ENCODE measurements at places on chromosomes 16 and 17. TPM values are rescaled to one million over a fixed set of nuclear protein-coding genes. Genes with fewer than 3 reads are reported as not detected.
A peak's percentile ranks its signal among the peaks of the same experiment; 100 is the strongest.

- H3K27me3 ChIP-seq: no peaks in the 10 kb centered on the region
- H3K36me3 ChIP-seq: no peaks in the 10 kb centered on the region
- DNase-seq: no peak
- no peak overlapping the region for H3K27ac ChIP-seq
- H3K4me3 ChIP-seq: no peak overlapping the region
Measured at GRCh38 chr17:13202835-13203234, 185.0 kb upstream of the ELAC2 start.

DNA sequence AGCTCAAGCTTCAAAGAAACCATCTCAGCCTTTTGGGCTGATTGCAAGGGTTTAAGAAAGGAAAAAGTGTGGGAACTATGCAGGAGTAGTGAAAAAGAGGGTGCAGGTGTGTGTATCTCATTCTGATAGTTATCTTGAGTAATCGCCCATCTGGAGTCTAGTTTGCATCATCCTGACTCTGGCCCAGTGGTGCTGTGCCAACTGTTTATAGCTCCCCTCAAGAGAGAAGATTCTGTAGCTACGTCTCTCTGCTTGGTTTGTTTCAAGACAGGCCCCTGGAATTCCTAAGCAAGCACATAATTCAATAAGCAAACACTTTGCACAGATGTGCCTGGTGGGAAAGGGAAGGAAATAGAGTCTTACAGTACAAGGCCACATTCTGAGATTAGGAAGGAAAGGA lies 144.4 kb downstream of the HAPSTR1 start:
- DNase-seq: no peak
- no peak overlapping the region for H3K4me3 ChIP-seq
- H3K4me1 ChIP-seq: no peaks in the 10 kb centered on the region

- no peak overlapping the region for H3K4me3 ChIP-seq
- no peaks in the 10 kb centered on the region for H3K27me3 ChIP-seq
- DNase-seq: no peak
- H3K4me1 ChIP-seq: no peaks in the 10 kb centered on the region
Measured at GRCh38 chr17:34567691-34568465, 11.5 kb upstream of the TMEM132E start.

DNA sequence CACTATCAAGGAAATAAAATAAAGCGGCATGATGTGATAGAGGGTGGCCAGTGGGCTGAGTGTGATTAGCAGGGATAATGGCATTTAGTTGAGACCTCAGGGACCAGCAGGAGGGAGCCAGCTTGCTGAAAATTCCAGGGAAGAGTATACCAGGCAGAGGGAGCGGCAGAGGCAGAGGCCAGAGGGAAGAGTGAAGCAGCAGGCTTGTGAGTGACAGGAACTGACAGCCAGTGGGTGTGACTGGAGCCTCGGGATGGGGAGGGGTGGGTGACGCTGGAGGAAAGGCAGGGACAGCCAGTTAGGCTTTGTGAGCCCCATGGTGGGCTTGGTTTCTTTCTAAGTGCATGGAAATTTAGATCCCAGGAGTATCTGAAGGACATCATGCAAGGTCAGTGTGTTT lies 209.7 kb upstream of the CACNG3 start:
- no peak for DNase-seq
- no peak overlapping the region for H3K27ac ChIP-seq
- H3K36me3 ChIP-seq: no peaks in the 10 kb centered on the region
- no peaks in the 10 kb centered on the region for H3K4me1 ChIP-seq
- no peaks in the 10 kb centered on the region for H3K27me3 ChIP-seq

- no peaks in the 10 kb centered on the region for H3K36me3 ChIP-seq
- no peak for DNase-seq
- H3K27ac ChIP-seq: no peak overlapping the region
- H3K27me3 ChIP-seq: no peaks in the 10 kb centered on the region
Measured at GRCh38 chr17:8359769-8360168, 16.7 kb downstream of the KRABD2 start.

GRCh38 chr17:35891269-35891668 lies 11.1 kb upstream of the CCL5 start:
- no peak overlapping the region for H3K27ac ChIP-seq
- no peaks in the 10 kb centered on the region for H3K27me3 ChIP-seq
- no peaks in the 10 kb centered on the region for H3K36me3 ChIP-seq

DNA sequence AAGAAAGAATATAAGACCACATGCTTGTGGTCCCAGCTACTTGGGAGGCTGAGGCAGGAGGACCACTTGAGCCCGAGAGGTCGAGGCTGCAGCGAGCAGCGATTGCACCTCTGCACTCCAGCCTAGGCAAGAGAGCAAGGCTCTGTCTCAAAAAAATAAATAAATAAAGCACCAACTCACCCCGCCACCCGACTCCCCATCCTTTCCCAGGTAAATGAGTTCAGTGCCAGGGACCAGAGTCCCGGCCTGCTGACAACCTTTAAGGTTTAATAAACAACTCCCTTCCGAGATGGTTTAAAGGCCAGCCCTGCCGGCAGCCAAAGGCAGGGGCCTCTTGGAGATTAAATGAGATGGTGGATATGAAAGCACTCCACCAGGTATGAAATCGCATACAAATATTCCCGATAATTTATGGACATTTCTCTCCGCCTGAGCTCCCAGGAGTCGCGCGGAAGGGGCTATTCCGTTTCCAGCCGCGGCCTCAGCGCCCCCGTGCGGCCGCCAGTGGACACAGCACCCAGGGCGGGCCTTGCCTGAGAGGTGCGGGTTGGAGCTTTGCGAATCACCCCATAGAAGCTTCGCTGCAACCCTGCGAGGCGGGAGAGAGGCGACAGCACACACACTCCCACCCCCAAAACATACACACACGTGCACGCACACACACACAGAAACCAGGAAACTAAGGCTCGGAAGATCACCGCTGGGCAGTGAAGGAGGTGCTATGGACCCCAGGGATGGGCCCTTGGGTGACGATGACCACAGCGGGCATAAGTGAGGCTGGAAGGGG lies 4.0 kb upstream of the RPL38 start:
- peaks cover 1% of the 10 kb centered on the region for H3K27me3 ChIP-seq
- DNase-seq: peak; percentile 82
- no peak overlapping the region for H3K27ac ChIP-seq
- H3K4me3 ChIP-seq: no peak overlapping the region

DNA sequence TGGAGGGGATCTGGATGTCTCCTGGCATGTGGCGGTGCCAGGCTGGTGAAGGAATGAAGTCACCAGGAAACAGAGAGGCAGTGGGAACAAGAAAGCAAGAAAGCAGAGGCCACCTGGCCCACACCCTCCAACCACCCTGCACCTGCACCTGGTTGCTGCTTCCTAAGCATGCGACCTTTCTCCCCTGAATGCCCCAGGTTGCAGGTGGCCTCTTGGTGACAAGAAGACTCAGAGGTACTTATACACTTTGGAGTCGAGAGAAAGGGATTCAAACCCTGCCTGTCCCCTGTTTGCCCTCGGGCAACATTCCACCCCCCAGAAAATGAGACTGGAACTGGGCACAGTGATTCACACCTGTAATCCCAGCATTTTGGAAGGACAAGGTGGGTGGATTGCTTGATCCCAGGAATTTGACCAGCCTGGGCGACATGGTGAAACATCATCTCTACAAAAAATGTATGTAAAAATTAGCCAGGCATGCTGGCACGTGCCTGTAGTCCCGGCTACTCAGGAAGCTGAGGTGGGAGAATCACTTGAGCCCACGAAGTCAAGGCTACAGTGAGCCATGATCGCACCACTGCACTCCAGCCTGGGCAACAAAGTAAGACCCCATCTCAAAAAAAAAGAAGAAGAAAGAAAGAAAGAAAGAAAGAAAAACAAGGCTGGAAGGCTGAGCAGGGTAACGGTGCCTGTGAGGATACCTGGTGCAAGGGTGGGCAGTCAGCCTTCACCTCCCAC lies 34.6 kb upstream of the TNRC6C start:
- DNase-seq: no peak
- no peak overlapping the region for H3K4me3 ChIP-seq
- H3K27me3 ChIP-seq: no peaks in the 10 kb centered on the region
- no peaks in the 10 kb centered on the region for H3K4me1 ChIP-seq

DNA sequence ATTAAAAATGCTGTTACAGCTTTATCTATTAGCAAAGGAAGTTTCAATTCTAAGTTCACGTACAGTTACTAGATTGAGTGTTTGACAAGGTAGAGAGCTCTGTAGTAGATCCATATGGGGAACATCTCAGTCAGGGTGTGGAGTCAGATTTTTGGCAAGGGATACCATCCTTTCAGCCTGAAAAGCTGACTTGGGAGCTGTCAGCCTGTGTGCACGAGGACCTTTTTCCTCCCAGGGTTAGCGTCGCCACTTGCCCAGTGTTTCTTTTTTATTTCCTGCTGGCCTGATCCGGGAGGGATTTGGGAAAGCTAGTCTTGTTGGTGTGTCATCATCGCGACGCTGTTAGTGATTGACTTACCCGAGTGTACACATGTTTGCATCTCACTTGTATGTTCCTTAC lies 29.5 kb downstream of the WWOX start:
- no peak for DNase-seq
- no peak overlapping the region for H3K4me3 ChIP-seq
- H3K27me3 ChIP-seq: no peaks in the 10 kb centered on the region
- H3K36me3 ChIP-seq: no peaks in the 10 kb centered on the region

DNA sequence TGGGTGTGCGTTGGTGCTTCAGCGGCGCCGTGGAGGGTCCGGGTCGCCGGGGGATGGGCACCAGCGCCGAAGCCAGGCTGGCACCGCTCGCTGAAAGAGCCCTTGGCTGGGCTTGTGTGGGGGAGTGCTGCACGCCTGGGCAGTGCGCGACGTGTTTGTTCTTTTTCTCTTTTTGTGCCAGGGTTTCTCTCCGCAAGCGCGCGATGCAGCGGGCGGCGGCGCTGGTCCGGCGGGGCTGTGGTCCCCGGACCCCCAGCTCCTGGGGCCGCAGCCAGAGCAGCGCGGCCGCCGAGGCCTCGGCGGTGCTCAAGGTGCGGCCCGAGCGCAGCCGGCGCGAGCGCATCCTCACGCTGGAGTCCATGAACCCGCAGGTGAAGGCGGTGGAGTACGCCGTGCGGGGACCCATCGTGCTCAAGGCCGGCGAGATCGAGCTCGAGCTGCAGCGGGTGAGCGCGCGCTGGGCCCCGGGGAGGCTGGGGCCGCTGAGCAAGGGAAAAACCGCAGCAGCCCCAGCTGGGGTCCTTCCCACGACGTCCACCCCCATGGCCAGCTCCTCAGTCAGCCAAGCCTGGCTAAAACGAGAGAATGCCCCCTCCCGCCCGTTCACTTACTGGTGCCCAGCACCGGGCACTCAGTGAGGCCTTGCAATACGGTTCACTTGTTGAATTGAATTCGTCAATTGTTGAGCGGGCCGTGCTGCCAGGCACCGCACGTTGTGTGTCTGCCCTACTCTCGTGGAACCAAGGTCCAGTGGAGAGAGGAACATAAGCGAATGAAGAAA lies 541 bp downstream of the GPT2 start:
- 0 out of 2 replicates have a peak, but pooled peaks cover 3% of the 10 kb centered on the region for H3K36me3 ChIP-seq
- peak overlapping the region; percentile 95 for H3K4me3 ChIP-seq
- DNase-seq: no peak

DNA sequence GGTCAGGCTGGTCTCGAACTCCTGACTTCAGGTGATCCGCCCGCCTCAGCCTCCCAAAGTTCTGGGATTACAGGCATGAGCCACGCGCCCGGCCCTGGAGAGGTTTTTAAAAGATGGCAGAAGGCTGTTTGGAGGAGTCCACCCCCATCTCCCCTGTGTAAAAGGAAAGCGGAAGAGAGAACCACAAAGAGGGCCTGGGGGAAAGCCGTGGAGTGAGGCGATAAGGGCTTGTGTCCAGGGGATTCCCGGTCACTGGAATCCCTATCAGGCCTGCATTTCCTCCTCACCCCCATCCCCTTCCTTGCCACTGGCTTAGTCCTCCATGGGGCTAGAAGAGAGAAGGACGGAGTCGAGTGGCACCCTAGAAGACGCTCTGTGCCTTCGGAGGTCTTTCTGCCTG lies at the start of gene GP1BA:
Gene GP1BA, plus strand, starts transcription at position 315 of the 400 bp plus-strand sequence. CDS start 328 bp downstream, outside the sequence.
- no peaks in the 10 kb centered on the region for H3K4me1 ChIP-seq
- no peak within 1 kb of the TSS for H3K27ac ChIP-seq
- no peak within 1 kb of the TSS for H3K4me3 ChIP-seq

DNA sequence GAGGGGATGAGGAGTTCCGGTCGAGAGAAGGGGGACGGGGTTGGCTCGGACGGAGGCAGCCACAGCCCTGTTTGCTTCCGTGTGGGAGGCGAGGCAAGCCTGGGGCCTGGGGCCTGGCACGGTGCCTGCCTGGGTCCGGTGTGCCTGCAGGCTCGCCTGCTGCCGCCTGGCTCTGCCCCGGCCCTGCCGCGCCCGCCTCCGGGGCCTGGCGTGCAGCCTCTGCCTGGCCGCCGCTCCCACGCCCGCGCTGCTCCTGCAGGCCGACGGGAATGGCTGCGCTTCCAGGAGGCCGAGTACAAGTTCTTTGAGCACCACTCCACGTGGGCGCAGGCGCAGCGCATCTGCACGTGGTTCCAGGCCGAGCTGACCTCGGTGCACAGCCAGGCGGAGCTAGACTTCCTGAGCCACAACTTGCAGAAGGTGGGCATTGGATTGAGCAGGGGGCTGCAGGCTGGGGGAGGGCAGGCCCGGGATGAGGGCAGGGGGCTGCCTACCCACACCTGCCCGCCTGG lies 53.1 kb downstream of the MRC2 start:
- DNase-seq: peak; percentile 62
- no peaks in the 10 kb centered on the region for H3K4me1 ChIP-seq
- H3K4me3 ChIP-seq: peak overlapping the region; percentile 55
- H3K27me3 ChIP-seq: no peaks in the 10 kb centered on the region
- no peak overlapping the region for H3K27ac ChIP-seq

- H3K27ac ChIP-seq: no peak overlapping the region
- peak; percentile 17 for DNase-seq
- no peak overlapping the region for H3K4me3 ChIP-seq
Measured at GRCh38 chr17:79940459-79941087, 95.1 kb downstream of the TBC1D16 start.

GRCh38 chr16:56711862-56712261 lies 18.1 kb upstream of the NUP93 start:
- no peak for DNase-seq
- no peak overlapping the region for H3K27ac ChIP-seq
- H3K4me1 ChIP-seq: no peaks in the 10 kb centered on the region
- no peaks in the 10 kb centered on the region for H3K27me3 ChIP-seq
- no peak overlapping the region for H3K4me3 ChIP-seq
- H3K36me3 ChIP-seq: no peaks in the 10 kb centered on the region

GRCh38 chr16:18041864-18042834 lies 294.4 kb downstream of the NPIPA8 start:
- H3K27ac ChIP-seq: no peak overlapping the region
- no peak for DNase-seq
- no peaks in the 10 kb centered on the region for H3K4me1 ChIP-seq
- no peak overlapping the region for H3K4me3 ChIP-seq
- H3K36me3 ChIP-seq: no peaks in the 10 kb centered on the region

Gene ADAD2
- not detected for total RNA-seq

Gene DPEP3
- not detected for total RNA-seq

Gene CHD9NB
- not detected for total RNA-seq

Gene C1QBP
- 129 TPM for total RNA-seq

Gene SLC5A10
- total RNA-seq: 0.19 TPM

Gene TP53TG3C
- not detected for total RNA-seq

Gene DPEP2
- not detected for total RNA-seq

Gene GP1BA
- not detected for total RNA-seq

Gene ANKRD40CL
- 11.4 TPM for total RNA-seq

Gene CACNA1H
- 6.5 TPM for total RNA-seq

Gene KRT24
- not detected for total RNA-seq

Gene C1QTNF1
- 19.9 TPM for total RNA-seq

Gene MPP2
- total RNA-seq: 5.2 TPM

Gene HSF5
- total RNA-seq: 1.1 TPM

Measured in Caco-2 (cell line).